ENCODE measurements at places on chromosomes 4 and X.

DNA sequence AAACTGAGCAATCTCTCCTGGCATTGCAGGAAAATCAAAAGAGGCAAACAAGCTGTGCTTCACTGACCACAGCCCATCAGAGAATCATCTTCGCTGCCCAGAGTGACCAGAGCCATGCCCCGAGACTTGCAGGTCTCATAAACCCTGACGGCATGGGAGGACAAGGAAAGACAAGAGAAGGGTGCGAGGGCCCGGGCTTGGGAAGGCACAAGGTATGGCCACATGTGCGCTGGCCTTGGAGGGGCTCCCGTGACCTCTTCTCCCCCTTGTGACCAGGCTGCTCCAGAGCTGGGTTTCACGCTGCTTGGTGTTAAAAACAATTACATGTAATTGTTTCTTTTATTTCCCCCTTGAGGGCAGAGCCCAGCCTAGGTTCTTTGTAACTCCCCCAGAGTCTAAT is 20.8 kb downstream of the DCTD start:
- no peak for DNase-seq

DNA sequence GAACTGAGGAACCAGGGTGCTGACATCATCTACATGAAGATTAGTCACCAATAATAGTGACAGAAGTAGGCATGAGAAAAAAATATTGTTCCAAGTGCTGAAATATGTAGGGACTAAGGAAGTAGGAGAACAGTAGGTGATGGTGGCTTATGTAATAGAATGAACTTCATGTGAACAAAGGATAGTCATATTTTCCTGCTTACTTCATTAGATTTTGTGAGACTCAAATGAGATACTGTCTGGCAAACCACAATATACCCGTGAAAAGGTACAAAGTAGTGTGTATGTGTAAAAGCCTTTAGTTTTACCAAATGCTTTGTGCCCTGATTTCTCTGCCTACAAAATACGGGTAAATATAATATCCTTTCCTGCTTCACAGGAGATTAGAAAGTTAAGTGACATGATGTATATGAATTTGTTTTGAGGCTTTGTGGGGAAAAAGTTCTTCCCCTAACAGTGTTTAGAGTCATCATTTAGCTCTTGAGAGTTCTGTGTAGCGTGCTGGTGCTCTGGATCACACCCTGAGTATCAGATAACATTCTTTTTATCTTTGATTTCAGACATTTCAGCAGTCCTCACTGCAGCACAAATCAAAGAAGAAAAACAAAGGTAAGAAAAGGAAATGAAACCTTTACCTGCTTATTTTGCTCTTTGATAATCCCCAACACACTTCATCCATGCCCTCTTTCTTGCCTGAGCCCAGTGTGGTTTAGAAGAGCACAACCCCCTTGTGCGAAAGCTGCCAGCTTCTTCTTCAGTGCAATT is 67.9 kb downstream of the KLHL34 start:
- DNase-seq: no peak

DNA sequence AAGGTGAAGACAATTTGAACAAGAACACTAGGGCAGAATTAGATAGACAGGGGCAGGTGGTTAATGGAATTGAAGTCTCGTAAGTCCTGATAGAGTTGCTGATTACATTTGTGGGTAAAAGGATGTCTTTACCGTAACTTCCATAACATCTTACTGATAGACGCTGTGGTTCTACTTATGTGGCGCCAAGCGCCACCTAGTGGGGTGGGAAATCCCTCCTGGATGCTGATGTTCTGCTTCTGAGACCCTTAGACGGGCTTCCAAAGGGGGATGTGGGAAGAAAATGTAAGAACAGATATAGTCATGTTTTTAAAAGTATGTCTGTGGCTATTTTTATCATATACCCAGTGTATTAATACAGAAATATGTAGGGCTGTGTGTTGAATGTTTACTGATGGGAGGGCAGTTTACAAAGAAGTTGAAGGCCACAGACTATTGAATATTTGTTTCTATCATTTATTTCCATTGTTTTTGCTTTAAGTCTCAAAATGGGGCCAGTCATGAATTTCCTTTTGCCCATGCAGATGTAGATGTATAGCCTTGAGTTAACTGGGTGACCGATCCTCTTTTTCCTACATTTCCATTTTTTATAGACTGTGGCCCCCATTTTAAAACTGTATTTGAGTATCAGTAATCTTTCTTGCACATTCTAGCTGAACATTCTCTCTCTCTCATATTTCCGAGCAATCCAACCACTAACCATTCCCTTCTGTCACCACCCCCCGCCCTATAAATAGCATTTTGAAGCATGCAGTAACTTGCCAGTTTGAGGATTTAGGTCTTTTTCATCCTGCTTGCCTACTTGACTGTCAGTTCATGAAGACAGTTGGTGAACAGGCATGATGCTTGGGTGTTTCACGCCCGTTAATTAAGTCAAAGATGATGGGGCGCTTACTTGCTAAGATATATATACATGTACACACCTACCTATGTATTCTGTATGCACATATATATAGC is 12.1 kb upstream of the TLR8 start:
- DNase-seq: peak; percentile 73

DNA sequence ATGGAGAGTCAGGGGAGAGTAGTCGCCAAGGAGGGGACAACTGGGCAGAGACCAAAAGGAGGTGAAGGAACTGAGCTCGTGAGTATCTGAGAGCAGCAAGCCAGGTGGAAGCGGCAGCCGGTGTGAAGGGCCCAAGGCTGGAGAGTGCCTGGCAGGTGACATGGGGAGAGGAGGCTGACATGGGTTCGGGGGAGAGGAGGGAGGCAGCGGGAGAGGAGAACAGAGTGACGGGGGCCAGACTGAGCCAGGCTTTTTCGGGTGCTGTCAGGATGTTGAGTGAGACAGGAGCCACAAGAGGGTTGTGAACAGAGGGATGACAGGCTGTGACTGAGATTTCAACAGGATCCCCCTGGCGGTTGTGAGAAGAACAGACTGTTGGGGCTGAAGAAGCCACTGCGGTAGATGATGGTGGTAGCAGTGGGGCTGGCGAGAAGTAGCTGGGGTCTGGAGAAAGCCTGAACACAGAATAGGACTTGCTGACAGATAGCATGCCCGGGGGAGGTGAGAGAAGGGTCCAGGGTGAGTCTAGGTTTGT is 5.7 kb downstream of the ELK1 start:
- DNase-seq: no peak

GRCh38 chr4:61468024-61468720 is 268.0 kb downstream of the ADGRL3 start:
- no peak for DNase-seq

DNA sequence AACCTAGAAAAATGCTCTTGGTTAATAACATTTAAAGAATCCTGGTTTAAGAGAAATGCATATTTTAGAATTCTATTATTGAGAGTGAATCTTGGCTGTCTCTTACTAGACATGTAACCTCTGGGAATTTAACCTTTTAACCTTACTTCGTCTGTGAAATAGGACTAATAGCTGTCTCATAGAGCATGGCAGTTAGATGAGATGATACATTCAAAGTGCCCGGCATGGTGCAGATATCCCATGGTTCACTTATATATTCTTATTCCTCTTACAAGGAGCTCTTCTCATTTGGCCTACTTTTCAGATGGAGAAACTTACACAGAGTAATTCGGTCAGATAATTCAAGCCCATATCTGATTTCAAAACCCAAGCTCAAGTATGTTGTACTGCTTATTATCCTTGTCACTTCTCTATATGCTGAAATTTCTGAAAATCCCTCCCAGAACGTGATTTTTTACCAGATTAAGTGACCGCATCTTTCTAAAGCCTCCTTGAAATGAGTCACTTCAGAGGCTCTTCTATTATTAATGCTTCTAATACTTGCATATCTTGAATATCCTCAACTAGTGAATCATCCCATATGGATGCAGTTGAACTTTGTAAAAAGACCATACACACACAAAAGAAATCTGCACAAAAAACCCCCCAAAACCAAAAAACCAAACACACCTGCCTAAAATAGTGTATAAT is 4.9 kb downstream of the CDKN2AIP start:
- DNase-seq: no peak

DNA sequence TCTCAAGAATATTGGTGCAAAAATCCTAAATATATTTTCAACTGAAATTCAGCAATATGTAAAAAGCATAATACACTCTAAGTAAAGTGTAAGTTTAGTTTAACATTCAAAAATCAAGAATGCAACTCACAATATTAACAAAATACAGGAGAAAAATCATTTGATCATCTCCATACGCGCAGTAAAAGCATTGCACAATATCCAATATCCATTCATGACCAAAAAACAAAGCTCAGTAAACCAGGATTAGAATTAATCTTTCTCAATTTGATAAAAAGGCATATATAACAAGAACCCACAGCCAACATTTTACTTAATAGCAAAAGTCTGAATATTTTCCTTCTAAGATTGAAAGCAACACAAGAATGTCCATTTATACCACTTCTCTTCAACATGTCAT is 48.3 kb upstream of the C4orf54 start:
- DNase-seq: no peak

DNA sequence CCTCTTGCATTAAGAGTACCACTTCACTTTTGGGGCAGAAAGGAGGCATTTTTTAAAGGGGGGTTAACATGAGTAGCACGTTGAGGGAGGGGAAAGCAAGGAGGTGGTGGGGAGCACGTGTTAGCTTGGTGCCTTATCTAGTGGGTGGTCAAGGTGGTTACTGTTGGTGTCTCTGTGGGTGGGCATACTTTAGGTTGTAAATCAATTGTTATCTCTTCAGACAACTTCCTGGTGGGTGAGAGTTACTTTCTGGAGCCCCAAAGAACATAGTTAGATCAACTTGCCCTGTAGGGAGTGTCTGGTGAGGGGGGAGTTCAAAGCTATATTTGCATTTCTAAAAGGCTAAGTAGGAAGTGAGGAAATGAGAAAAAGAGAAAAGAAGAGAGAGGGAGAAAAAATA is 297.7 kb upstream of the CLNK start:
- no peak for DNase-seq

DNA sequence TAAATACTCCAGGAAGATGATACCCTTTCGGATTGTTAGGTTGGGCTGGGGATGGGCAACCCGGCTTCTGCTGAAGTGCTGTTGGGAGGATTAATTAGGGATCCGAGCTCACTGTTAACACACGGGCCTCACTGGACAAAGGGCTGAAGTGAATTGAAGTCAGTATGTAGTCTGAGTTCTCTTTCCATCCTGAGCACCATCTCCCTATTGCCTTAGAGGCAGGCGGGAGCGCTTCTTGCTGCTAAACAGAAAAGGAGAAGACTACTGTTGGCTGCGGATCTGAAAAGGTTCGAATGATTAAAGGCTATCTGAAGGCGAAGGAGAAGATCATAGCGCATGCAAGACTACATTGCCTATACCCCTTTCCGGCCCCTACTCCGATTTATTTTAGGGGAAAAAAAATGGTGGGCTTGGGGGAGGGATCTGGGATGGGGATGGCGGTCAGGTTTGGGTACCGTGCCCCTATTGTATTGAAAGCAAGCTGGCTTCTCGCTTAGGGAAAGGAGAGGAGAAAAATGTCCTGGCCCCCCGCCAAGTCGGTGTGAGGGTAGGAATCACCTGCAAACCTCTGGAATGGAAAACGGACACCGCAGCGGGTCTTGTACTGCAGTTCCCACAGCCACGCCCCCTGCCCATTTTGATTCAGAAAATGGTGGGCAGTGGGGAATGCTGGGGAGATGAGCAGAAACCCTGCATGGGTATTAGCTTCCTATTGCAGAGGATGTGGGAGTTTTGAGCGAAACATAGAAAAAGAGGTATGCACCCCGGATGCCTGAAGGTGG is 22.3 kb downstream of the MORF4L2 start:
- no peak for DNase-seq

- no peak for DNase-seq
These were observed 23.6 kb downstream of the SH3KBP1 start for GRCh38 chrX:19863857-19864223.

GRCh38 chr4:89765966-89766365 is 71.0 kb downstream of the SNCA start:
- DNase-seq: no peak

DNA sequence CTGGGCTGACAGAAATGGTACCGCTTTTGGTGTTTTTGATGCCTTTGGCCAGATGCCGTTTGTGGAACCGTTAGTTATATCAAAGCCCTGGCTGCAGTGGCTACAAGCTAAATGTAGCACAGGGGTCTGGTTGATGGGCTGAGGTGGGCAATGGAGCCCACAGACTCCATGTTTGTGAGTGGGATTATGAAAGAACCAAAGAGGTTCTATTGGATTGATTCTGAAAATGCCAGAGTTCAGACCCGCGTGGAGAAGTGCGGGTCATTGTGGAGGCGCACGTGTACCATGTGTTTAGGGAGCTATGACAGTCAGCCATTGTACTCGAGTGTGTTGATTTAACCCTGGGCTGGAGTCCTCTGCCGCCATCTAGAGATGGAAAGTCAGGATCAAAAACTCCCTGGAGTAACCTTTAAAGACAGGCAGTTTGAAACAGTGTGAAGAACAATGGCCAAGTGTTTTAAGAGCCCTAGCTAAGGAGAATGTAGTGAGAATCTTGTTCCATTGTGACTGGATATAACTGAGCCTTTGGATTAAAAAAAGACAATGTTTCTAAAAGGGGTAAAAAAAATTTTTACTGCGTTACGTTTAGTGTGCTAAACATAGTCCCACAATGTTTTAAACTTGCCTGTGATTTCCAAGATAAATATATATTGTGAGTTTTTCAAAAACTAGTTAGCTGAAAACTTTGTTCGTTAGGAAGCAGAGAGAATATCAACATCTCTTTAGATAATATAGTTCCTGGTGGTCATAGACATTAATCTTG is 12.7 kb downstream of the ART3 start:
- peak; percentile 10 for DNase-seq

- no peak for DNase-seq
These were observed 129.2 kb upstream of the TRIM2 start for GRCh38 chr4:153074936-153075630.

DNA sequence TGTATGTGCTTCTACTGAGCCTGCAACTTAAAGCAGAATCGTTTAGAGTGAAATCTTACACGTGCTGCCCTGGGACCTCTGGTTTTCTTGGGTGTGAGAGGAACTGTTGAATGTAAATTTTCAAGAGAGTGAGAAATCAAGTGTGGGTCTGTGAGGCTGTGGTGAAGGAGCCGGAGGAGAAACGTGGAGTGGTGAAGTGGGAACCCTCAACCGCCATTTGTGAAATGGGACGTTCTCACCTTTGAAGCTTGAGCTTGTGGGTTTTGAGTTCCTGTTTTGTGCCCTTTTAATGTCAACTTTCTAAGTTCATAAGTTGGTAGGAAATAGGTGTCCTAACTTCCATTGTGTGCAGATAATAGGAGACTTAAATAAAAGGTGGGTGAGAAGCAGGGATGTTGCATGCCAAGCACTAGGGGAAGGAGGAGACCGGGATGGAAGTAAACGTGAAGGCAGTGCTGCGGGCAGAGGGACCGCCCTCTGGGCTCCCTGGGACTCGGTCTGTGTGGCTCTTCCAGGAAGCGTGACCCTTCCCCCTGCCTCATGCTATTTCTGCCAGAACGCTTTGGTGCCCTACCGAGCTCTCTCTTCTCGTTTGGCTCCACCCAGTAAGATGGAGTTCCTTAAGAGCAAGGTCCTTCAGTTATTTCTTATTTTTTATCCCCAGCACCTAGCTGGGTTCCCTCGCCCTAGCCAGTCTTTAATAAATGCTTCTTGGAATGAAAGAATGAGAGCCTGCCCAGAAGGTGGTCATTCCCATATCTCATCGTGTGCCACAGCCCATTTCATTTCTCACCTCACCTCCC is 56.0 kb downstream of the TMEM131L start:
- DNase-seq: peak; percentile 66

- no peak for DNase-seq
These were observed 93.2 kb upstream of the PRKX start for GRCh38 chrX:3806630-3807029.

All from B cell (primary cell).